ENCODE measurements at places on chromosomes 12 and 14. TPM values are rescaled to one million over a fixed set of nuclear protein-coding genes. Genes with fewer than 3 reads are reported as not detected.

WNT1 gene
- not detected for total RNA-seq

DNA sequence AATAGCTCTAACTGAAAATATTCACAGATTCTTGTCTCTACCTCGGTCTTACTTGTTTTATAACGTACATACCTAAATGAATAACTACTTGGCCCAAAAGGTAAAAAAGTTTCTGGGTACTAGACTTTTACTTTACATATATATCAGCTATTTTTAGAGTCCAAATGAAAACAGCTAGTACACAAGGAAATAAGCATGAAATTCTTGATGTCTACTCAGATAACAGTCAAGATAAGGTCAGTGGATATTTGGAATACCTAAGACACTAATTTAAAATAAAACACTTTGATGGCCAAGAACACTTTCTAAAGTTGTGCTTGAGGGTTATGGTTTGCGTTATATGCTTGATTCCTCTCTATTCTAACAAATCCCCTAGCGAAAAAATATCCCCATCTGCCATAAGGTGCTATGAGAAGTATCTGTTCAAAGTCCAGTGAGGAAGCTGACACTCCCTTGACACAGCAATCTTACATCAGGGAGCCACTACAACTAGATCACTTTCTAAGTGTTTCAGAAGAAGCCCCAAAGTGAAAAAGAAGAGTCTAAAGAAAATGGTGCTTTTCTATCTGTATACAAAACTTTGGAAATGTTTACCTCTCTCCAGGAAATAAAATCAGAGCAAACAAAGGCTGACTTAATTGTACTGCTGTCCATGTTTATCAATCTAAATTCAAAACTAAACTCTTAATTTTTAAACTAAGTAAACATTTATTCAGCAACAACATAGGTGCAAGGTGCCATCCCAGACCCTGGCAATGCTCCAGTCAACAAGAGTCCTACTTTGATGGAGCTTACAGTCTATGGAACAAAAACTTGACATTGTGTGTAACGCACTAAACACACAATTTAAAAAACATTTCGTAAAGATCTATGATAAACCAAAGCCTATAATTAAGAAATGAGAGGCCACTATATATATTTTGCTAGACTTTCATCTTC is 11.7 kb downstream of the PTPN21 start:
- DNase-seq, result no peak

NKX2-1 gene
- total RNA-seq, result not detected

GALNT6 gene
- 3.7 TPM for total RNA-seq

GRCh38 chr12:97164936-97165335 is 257.9 kb downstream of the NEDD1 start:
- no peak for DNase-seq

DNA sequence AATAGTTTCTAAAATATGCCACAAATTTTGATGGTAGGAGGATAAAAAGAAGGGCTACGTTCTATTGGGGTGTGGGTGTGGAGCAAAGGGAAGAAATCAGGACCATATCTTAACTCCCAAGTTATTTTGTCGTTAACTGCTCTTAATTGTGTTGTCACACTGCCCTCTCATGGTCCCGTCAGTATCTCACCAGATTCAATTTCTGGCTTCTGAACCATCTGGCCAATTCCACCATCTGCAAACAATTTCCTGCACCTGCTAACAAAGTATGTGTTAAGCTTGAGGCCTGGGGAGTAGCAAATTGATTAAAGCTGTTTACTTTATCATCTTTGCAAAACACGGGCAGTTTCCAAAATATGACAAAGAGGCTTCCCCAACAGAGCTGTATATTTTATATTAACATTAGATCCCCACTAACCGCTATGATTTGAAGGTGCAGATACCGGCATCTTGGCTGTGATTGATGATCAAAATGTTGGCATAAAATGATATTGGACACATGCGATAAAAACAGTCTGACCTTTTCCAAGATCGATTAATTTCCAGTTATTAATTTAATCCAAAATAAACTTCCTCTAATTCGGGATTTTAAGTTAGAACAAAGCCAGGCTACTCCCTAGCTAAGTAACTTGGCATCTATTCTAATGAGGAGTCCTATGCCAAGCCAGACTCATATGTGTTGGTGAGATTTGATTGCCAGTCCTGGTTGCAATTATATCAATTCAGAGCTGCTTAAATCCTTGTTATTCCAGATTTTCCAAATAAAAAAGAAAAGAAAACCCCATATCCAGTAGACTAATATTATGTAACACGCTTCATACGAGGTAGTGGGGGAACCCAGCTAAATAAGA is 6.9 kb upstream of the DNM1L start:
- DNase-seq, result no peak

GRCh38 chr12:114850661-114851275 is 166.8 kb upstream of the TBX3 start:
- no peak for DNase-seq

- no peak for DNase-seq
Measured at GRCh38 chr14:80233470-80234089, 22.3 kb upstream of the DIO2 start.

SIX1 gene
- 0.79 TPM for total RNA-seq

PAWR gene
- 92.3 TPM for total RNA-seq

IFNG-AS1 gene
- not detected for total RNA-seq

SLC5A8 gene
- total RNA-seq, result 0.12 TPM

DNA sequence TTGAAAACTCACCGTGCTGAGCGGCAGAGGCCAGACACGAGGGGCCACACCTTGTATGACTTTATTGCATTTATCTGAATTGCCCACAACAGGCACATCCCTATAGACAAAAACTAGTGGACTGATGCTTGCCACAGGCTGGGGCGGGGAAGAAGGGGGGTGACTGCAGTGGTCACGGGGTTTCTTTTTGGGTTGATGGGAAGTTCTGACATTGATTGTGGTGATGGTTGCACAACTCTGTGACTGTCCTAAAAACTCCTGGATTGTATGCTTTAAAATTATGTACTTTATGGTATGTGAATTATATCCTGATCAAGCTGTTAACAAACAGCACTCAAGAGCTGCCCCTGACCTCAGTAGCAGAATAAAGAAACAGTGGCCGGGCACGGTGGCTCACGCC is 25.7 kb downstream of the DHX37 start:
- DNase-seq, result no peak

- peak; percentile 81 for DNase-seq
Measured at GRCh38 chr14:90454041-90455000, 57.5 kb downstream of the CALM1 start.

DNA sequence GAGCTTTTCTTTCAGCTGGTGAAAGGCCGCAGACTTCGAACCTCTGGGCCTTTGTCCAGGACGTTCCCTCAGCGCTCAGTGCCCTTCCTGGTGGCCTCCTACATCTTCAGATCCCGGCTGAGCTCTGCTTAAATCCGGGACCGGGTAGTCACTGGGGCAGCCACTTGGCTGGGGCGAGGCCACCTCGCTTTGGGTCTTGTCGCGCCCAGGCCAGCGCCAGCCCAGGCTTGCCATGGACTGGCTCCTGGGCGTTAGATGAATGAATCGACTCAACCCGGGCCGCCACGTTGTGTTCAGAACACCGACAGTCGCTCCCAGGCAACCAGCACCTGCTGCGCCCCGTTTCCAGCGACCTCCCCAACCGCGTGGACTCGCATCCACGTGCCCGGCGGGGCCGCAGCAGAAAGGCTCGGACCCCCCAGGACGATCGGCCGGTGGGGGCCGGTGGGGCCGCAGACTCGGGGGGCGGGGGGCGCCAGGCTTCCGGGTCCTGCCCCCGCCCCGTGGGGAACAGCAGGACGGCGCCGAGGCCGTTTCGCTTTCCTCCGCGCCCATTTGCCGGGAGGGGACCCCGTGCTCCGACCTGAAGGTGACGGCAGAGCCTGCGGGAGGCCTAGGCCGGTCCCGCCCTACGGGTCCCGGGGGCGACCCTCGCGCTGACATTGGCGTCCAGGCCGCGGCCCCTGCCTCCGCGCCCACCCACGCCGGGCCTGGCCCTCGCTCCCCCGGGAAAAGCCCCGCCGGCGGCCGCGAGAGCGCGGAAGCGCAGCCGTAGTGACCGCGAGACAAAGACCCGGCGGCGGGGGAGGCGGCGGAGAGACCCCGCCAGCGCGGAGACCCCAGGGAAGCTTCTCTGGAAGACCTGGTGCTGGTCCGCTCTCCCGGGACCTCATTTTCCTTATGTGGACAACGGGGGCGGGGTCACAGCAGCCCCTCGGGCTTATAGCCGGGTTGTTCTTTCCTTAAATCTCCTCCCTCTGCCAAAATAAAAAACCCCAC is 37.3 kb upstream of the RCOR1 start:
- DNase-seq, result peak; percentile 31

GRCh38 chr12:99493197-99493596 is 154.4 kb upstream of the GARIN6 start:
- DNase-seq, result no peak

DNA sequence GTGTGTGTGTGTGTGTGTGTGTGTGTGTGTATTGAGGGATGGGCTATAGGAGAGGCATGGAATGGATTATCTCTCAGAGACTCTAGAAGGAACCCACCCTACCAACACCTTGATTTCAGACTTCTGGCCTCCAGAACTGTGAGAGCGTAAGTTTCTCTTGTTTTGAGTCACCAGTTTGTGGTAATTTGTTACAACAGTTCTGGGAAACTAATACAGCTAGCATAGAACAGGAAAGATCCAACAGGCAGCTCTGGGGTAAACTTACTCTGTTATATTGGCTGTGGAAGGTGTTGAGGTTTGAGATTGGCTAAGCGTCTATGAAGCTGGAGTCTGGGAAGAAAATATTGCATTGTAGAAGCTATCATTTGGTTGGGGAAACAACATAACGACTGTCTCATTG is 334.3 kb downstream of the AACS start:
- DNase-seq, result no peak

DNA sequence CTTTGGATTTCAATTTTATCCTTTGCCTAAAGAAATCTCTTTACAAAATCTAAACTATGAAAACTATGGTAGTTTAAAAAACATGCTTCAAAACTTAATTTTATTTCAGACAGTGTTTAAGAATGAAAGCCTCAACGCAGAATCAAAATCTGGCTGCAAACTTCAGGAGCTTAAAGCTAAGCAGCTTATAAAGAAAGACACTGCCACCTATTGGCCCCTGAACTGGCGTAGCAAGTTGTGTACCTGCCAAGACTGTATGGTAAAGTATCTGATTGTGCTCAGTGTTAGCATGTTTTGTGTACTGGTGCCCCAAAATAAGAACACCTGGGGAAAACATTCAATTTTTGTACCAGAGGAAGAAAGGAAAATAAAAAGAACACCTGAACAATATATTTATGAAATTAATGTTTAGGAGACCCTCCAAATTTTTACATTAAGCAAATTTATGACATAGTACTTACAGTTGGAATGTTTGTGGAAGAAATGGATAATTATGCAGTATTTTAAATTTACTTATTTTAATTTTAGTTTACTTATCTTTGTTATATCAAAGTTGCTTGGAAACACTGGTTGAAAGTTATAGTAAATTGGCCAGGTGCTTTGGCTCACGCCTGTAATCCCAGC is 12.2 kb downstream of the UBR7 start:
- DNase-seq, result no peak

DNA sequence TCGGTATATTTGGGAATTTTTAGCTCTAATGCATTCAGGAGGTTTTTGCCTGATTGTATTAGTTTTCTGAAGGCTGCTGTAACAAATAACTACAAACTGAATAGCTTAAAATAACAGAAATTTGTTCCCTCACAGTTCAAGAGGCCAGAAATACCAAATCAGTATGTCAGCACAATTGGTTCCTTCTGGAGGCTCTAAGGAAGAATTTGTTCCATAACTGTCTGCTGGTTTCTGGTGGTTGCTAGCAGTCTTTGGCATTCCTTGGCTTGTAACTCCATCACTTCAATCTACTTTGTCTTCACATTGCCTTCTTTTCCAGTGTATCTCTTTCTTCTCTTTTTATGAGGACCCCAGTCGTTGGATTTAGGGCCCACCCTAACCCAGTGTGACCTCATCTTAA is 21.3 kb downstream of the TMTC3 start:
- no peak for DNase-seq

DNA sequence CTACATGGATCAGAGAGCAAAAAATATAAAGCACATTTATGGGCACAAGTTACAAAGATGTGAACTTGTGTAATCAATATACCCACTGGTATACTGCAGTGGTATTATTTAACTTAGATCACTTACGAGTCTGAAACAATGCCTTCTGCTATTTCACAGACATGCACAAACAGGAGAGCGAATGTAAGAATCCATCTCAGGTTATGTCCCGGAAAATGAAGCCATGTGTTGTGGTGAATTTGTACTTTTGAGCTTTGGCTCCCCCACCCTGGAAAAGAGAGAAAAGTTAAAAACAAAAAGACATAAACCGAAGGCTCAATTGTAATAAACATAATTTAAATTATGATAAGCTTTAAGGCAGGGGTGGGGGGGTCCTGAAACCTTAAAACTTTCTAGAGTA is 7.6 kb downstream of the ABCC9 start:
- DNase-seq, result no peak

DNA sequence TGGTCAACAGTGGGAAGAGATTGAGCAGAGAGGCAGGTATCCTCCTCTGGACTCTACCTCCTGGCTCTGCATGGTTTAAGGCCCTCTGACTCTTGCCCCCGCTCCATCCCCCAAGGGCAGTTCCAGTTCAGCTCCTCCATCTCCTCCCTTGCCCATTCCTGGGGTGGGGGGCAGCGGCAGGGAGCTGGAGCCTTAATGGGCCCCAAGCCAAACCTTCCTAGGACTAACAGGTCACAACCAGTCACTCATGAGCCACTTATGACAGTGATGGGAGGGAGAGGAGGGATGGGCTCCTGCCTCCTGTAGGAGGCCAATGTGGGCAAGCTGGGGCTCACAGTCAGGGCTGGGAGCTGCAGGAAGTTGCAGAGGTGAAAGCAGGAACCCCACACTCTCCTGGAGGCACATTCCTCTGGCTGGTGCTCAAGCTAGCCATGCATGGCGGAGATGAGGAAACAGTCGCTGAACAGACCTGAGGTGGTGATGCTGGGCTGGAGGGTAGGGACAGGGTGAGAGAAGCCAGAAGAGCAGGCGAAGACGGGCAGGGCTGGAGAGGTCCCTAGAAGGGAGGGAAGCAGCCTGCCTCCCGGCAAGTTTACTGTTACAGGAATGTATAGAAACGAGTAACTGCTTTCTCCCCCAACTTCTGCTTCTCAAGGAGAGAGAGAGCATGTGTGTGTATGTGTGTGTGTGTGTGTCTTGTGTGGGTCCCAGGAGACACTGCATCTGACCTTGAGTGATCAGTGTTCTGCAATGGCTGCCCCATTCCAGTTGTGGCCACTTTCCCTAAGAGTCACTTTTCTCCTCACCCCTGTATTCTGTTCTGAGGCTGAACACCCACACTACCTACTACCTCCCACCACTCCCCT is 5.0 kb upstream of the RAPGEF3 start:
- DNase-seq, result no peak

- peak; percentile 21 for DNase-seq
Measured at GRCh38 chr12:113980537-113981337, 14.6 kb upstream of the RBM19 start.

Data from progenitor cell of endocrine pancreas (in vitro differentiated cells).